ENCODE measurements at places on chromosomes 7 and 10.

DNA sequence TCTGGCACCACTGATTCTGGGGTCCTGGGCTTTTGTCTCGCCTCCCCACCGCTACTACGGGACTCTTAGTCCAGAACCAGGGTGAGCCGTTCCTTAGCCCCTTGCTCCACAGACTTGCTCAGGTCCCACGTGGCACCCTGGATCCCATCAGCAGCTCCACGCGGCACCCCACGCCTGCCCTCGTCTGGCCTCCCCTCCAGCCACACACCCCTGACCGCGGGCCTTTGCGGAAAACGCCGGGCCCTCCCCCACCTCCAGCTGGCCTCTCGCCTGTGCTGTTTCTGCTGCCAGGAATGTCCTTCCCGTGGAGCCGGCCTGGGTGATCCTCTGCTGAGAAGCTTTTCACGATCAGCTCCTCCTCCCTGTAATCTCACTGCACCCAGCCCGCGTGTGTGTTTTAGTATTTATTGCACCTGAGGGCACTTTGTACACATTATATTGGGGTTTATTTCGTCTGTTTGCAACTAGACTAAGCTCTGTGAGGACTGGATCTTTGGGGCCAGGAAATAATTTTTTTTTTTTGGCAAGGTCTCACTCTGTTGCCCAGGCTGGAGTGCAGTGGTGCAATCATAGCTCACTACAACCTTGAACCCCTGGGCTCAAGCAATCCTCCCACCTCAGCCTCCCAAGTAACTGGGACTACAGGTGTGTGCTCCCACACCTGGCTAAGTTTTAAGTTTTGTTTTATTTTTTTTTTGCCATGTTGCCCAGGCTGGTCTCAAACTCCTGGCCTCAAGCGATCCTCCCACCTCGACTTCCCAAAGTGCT is 10.5 kb upstream of the TTYH3 start:
- no peak for DNase-seq

- no peak for DNase-seq
Observed at GRCh38 chr7:118346748-118347147, 122.2 kb downstream of the ANKRD7 start.

GRCh38 chr7:128263420-128263819 is 22.3 kb downstream of the LEP start:
- DNase-seq, result no peak

GRCh38 chr7:140593672-140593982 is 47.0 kb downstream of the DENND2A start:
- no peak for DNase-seq

- DNase-seq, result no peak
Observed at GRCh38 chr7:41030673-41031072, 672.2 kb downstream of the INHBA start.

DNA sequence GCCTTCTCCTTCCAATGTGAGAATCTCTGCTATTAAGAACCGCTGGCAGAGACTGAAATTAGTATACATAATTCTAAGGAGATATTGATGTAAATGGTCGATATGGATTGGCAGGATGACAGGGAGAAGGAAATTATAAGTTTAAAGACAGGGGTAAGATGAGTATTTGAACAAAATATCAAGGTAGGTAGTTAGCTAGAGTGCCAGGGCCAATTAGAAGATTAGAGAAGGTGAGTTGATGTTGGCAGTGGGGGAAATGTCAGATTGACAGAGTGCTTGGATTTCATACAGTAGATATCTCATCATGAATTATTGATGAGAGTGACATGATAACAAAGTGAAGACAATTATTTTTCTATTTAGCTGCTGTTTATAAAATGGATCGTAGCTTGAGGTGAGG is 74.1 kb downstream of the BTRC start:
- no peak for DNase-seq

DNA sequence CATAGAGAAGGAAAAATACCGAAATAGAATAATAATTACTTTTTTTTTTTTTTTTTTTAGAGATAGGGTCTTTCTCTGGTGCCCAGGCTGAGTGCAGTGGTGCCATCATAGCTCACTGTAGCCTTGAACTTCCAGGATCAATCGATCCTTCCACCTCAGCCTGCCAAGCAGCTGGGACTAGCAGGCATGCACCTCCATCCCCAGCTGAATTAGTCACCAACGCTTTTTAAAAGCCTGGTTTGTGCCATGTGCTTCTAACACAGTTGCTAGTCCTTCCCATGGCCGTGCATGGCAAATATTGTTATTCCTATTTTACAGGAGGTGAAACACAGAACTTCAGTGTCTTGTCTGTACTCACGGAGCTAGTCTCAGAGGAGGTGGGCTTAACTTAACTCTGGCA is 23.2 kb downstream of the LYZL2 start:
- DNase-seq, result no peak
